ENCODE measurements at places on chromosomes 2 and 18.

DNA sequence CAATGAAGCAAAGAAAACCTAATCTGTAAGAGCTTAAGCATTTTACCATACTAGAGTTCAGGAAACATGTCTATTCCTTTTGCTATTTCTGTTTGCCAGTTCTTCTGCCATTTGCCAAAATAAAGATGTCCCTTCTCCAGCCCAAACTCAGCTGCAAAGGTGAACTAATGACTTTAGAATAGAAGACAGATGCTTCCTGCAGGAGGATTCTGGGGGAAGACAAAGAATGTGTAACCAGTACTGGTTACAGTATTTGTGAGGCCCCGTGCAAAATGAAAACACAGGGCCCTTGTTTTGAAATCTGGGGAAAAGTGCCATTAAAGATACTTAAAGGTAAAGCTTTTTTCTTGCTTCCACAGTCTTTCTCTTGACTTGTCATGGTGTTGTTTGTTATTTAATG is 34.3 kb upstream of the MTX2 start:
- no peak for DNase-seq

GRCh38 chr2:65317841-65318240 is 90.2 kb downstream of the ACTR2 start:
- DNase-seq, result no peak

- no peak for DNase-seq
These were observed 74.5 kb downstream of the PIEZO2 start for GRCh38 chr18:11074889-11075288.

DNA sequence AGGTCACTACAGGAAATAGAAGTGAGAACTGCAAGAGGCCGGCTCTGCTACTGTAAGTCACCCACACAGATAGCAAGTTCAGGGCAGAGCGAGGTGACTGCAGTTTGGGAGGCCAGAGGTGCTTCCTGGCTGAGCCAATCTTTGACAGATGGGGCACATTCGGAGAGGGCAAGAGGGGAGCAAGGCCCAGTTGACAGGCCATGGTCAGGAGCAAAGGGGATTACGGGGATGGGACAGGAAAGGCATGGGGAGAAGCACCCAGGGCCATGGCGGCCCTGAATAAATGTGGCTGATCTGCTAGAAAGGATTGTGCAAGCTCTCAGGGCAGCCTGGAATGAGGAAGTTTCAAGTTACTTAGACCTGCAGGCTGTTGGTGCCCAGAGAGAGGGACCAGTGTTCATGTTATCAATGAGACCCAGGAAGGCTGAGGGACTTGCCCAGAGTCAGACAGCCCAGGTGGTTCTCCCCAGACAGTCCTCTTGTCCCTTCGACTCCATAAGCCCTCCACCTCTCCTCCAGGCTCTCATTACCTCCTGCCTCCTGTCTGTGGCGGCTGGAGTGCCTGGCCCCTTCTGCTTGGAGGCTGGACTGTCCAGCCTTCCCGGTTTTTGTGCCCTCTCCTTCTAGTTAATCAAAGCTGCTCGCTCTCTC is 123.3 kb downstream of the CTIF start:
- no peak for DNase-seq

- DNase-seq, result no peak
These were observed 112.3 kb downstream of the LNPK start for GRCh38 chr2:175889701-175890302.

GRCh38 chr2:64820901-64821300 is 167.2 kb upstream of the SERTAD2 start:
- no peak for DNase-seq

GRCh38 chr2:175025946-175026345 is 20.8 kb upstream of the CHN1 start:
- DNase-seq, result no peak

DNA sequence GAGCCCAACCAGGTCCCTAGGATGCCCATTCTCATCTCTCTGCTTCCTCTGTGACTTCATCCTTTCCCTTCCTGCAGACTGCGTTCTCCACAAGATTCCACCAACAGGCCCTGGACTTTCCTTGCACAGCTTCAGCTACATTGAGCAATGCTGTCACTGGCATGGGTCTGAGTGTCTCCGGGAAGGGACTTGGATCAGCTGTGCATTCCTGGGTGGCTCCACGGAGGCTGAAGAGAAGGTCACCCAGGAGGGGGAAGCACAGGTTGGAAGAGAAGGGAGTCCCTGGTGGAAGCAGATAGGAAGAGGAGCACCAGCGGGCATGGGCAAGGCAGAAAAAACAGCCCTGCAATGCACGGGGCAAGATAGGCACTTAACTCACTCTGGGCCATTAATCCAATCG is 140.5 kb downstream of the UXS1 start:
- DNase-seq, result no peak

DNA sequence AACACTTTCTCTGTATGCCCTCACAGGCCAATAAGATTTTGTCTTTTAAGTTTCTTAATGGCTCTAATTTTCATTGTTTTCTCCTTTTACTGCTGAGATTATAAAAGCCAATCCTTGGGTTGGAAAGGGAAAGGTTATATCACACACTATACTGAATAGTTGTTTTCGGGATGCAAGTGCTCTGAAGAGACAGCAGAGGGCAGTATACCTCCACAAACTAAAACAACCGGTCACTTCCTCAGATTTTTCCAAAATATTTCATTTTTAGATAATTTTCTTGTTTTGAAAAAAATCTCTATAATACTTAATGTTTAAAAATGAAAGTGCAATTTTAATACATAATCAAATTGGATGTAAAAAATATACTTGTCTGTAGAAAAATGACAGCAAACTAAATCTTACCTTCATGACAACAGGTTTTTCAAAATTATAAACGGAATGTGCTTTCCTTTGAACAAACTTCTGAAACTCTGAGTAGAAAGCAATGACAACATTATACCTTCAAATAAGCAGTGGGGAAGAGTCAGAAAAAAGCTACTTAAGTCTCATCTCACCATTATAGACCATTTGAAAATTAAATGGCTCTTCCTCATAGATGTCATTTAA is 82.7 kb downstream of the ORC4 start:
- no peak for DNase-seq

DNA sequence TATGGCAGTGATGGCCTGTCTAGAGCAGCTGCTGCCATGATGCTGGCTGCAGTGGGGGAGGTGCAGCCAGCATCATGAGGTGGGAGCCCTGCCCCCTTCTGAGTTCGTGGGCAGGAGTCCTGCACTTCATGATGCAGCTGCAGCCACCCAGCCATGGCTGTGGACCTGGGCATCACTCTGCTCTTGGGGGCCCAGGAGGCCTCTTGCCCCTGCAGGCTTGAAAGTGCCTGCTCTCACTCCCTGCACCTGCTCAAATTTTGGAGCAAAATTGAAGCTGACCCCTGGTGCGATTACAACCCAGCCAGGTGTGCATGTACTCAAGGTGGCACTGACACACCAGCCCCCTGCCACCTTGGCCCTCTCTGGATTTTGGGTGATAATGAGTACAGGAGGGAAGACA is 712.9 kb downstream of the NUP35 start:
- DNase-seq, result no peak

GRCh38 chr18:76441668-76442412 is 53.2 kb downstream of the ZNF516 start:
- DNase-seq, result no peak

GRCh38 chr18:76392349-76392748 is 102.7 kb downstream of the ZNF516 start:
- DNase-seq, result no peak

GRCh38 chr2:192373221-192373620 is 178.5 kb upstream of the TMEFF2 start:
- DNase-seq, result no peak

DNA sequence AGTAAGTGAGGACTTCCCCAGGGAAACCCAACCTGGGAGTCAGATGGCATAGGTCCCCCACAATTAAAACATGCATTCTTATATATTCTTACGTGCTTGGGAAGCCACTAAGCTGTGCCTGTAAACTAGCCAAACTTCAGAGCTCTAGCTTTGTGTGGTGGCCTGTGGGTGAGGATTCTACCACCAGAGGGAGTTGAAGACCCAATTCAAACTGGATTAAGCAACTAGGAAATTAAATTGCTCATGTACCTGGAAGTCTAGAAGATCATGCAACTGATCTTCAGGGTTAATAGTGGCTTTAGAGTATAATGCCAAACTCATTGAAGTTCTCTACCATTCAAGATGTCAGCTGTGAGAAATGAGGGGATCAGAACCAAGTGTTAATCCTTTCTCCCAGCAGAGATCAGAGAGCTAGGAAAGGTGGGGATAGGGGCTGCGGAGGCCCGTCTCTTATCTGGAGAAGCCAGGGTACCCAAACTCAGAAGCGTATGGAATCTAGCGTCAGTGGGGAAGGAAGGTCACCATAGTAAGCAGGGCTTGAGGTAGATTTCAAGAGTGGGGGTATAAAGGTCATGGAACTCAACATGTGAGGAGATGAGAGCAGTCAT is 53.2 kb upstream of the CCDC85A start:
- DNase-seq, result no peak

DNA sequence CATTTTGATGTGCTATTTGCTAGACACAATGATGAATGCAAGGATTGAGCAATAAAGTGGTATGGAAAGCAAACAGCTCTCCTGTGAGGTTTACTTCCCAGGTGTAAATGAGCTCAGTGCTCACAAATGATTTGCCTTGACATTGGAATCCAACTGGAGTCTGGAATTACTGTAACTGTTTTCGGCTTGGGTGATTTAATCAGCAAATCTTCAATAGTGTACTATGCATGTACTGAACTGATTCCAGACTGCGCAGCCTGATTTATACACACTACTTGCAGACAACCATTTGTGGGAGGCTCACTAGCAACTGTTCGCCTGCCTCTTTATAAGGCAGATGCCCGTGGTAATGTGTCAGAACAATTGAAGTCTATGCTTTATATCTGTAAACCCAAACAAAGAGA is 27.9 kb upstream of the SOX11 start:
- DNase-seq, result no peak

- no peak for DNase-seq
These were observed 44.9 kb downstream of the LINC00305 start for GRCh38 chr18:64103986-64104385.

DNA sequence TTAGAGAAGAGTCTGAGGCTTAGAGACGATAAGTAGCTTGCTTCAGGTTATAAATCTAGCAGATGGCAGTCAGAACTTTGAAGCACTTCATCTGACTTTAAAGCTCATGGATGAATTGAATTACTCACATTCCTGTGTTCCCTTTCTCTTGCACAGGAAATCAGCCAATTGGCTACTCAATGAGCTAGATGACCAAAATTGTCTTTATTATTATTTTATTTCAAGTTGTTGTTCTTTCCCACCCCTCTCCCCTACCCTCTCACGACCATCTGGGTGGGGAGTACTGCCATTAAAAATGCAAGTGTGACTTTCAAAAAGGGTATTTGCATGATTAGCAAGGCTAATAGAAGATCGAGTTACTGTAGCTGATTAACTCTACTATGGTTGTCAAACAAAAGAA is 491.1 kb downstream of the NR4A2 start:
- DNase-seq, result no peak

DNA sequence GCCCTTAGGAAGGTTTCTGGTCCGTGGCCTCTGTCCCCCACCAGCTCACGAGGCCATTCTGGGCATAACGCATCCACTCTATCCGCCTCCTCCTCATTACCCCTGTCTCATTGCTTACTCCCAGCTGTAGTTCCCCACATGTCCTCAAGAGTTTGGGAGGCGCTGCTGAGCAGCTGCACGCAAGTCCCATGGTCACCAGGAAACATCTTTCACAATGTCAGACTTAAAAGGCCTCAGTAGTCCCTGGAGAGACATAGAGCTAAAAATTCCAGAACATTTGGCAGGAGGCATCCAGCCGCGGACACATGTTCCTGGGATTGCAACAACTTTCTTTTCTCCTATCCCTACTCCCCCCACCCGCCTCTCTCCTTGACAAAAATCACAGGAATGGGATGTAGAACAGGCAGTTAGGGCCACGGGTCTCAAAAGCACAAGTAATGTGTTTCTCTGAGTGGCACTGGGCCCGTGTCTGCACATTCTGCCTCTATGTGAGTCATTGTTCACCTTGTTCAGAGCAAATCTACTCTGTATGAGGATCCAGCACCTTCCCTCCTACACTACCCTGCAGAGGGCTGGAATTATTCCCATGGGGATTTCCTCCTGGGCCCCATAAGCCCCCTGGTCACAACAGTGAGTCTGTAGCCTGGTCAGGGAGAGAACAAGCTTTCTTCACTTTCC is 8.1 kb downstream of the LBH start:
- DNase-seq, result peak; percentile 60

DNA sequence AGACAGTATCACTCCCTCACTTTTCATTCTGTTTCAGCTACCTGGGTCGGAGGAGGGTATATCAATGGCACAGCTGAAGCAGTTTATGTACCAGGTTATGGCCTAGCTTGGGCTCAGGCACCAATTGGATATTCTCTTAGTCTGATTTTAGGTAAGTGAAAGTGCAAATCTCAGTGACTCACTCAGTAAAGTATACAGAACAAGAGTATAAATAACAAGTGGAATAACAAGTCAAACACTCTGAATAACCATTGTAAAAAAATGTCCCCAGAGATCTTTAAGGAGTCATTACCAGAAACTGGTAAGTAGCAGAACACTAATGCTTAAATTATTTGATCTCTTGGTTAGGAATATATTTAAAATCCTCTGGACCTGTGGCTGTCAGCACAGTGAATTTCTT is 5.7 kb downstream of the SLC5A7 start:
- no peak for DNase-seq

DNA sequence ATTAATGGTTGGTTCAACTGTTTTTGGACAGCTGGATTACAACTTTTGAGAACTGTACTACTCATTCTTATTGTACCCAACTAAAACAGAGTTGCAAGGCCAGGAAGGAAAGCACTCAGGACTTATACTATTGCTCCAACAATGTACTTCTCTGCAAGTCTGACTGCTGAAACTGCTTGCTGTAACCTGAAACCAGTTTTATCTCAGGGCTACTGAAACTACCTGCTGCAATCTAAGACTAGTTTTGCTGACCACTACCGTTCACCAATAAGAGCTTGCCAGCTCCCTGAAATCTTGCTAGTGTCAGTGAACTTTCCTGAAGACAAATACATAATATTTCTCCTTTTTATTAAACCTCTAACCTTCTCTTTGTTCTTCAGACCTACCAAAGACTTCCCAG is 157.3 kb downstream of the CDCA7 start:
- DNase-seq, result no peak

- DNase-seq, result no peak
These were observed 8.0 kb downstream of the ABCB11 start for GRCh38 chr2:169023161-169023560.

DNA sequence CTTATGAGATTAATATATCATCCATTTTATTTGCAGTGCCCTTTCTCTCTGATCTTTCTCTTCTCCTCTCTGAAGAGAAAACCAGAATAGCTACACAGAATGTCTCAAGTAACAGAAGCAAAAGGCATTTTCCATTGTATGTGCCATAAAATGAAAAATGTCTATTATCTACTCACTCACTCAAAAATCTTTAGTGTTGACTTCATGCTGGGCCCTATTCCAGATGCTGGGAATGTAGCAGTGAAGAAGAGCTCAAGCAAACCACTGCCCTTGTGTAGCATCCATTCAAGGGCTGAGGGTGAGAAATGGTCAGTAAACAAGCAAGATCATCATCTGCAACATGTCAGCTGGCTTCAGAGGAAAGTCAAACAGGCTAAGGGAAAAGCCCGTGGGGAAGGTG is 427.7 kb downstream of the METTL4 start:
- no peak for DNase-seq

- no peak for DNase-seq
These were observed 47.2 kb downstream of the ATIC start for GRCh38 chr2:215358891-215359575.

GRCh38 chr2:182649316-182649715 is 66.7 kb upstream of the DNAJC10 start:
- no peak for DNase-seq

GRCh38 chr2:161337247-161337646 is 29.0 kb downstream of the PSMD14 start:
- DNase-seq, result no peak

- DNase-seq, result no peak
These were observed 17.2 kb downstream of the GPC1 start for GRCh38 chr2:240452462-240453256.
